ENCODE measurements at places on chromosomes 3 and 15.
A peak's percentile ranks its signal among the peaks of the same experiment; 100 is the strongest.

DNA sequence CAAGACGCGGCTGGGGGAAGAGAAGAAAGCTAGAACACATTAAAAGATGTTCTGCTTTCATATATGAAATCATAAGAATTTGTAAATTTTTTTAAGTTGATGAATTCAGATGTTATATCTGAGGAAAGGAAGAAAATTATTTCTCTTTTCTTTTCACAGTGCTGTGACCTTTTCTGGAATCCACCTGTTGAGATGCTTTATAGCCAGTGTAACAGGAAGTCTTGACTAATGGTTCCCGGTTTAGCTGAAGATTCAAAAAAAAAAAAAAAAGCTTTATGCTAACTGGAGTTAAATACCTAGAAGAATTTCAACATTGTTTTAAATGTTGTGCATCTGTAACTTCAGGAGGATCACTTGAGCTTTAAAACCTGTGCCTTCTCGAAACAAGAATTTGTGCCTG, 9.9 kb downstream of the GTPBP8 start:
- DNase-seq: no peak

DNA sequence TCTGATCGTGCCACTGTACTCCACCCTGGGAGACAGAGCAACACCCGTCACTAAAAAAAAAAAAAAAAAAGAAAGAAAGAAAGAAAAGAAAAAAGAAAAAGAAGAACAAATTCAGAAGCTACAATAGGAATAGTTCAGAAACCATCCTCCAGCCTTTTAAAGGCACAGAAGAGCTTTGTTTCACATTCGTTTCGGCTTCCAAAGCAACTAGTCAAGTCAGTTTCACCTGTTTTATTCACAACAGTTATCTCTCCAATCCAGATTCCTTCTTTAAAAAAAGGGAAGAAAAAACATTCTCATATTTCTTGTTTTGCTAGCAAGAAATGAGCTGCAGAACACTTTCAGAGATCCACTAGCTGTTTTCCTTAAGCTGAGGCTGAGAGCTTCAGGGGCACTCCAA, 767.7 kb upstream of the CFAP20DC start:
- DNase-seq: no peak

GRCh38 chr15:94099574-94099960, 131.8 kb upstream of the MCTP2 start:
- DNase-seq: no peak

DNA sequence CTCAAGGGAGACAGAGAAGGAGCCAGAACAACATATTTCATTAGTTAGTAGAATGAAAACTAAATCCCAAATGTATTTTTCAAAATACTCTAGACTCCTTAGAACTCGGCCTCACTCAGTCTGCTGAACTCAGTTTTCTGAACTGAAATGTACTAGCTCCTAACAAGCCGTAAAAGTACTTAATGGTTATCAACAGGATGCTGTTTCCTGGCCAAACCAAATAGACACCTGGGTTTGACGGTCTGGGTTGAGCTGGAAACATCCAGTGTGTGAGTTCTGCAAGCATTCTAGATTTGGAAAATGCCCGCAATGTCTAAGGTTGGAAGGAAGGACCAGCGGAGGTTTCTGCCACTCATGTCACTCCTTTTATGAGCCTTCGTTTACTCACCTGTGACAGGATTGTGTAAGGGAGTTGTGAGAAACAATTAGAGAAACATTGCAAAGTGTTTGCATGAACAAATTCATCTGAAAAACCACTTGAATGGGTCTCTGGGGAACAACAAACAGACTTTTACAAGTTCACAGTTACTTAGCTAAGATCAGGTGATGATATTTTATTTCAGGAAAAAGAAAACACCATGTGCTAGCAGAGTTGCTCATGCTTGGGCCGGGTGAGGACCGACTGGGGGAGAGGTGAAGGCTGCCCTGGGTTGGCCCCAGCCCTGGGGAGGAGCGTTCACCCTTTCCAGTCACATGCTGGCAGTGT, 151.0 kb downstream of the ALDH1A2 start:
- no peak for DNase-seq

DNA sequence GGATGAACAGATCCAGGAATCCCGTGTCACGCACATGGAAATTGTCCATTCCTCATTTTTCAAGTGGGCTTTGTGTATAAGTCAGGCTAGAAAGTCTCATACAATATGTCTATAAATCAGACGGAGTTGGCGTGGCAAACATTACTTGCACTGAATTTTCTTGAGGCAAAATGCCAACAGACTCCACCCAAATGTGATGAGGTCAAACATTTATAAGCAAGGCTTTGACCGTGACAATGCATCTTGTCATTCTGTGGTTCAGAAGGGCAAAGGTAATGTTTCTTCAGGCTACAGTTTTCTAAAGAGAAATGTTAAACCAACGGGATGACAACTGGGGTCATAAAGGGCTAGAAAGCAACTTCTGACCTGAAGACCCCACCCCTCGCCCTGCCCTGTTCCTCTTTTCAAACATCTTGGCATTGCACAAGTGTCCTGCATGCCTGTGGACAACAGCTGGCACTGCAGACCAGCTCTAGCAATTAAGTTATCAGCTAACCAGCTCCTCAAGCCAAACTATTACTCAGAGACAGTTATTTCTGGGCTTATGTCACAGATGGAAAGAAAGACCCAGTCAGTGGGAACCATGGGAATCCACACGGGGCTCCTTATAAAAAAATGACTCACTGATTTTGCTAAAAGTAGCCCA, 36.5 kb upstream of the SPTBN5 start:
- DNase-seq: peak; percentile 66

GRCh38 chr3:129016720-129017483, 15.8 kb downstream of the EFCC1 start:
- no peak for DNase-seq

DNA sequence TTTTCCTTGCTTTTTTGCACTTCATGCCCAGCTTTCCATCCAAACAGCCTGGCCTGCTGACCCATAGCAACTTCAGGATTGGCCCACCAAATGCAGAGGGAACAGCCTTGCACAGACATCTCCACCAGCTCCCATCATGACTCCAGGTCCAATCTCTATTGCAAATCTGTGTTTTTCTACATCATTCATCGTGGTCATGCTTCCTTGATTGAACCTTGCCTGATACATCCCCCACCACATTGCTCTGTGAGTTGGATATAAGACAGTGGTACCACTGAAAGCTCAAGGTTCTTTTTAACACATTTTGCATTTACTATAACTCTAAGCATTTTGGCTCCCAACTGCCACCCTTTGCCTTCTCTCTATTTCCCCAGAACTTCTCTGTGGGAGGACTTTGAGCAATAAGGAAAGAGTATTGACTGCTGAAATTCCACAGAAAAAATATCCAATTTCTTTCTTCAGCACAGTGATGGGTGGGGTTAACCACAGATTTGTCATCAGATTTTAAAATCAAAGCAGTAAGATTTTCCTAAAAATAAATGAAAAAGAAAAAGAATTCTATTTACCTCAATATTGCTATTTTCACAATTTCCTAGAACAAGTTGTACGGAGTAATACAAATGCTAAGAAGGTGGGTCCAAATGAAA, 114.6 kb upstream of the GALNT15 start:
- no peak for DNase-seq

- DNase-seq: no peak
Observed at GRCh38 chr3:99945328-99945995, 127.8 kb downstream of the CMSS1 start.

GRCh38 chr15:42185801-42186200, 22.3 kb downstream of the VPS39 start:
- no peak for DNase-seq

- DNase-seq: no peak
Observed at GRCh38 chr3:17027318-17027717, 142.6 kb downstream of the PLCL2 start.

DNA sequence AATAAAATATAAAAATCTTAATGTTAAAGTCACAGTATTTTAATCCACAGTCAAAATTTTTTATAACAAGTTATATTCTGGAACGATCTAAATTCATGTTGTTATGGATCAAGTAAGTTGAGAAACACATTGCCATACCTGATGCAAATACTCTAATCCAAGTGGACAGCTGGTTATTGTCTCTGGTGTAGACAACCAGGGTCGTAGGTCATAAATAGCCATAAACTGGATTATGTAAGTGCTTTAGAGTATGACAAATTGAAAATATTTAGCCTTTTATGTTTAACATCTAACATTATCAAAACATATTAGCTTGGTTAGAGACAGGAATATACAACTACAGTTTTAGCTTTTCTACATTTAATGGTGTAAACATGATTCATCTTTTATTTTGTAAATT, 53.0 kb downstream of the PLSCR2 start:
- DNase-seq: no peak

DNA sequence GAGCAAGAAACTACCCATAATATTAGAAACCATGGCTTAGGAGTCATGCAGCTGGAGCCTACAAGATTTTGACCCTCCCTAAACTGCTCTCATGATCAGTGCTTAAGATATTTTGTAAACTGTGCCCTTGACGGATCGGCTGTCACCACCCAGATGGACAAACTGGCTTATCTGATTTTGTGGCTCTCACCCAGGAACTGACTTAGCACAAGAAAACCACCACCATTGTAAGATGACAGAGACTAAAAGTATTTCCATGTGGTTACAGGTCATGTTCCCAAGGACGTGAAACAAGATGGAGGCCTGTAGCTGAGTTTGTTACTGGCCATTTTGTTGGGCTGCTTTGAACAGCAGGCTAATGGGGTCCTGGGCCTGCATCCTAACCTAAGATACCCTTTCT, 940.9 kb downstream of the OTOL1 start:
- peak; percentile 7 for DNase-seq

- no peak for DNase-seq
Observed at GRCh38 chr15:101200181-101200580, 51.7 kb downstream of the CHSY1 start.

GRCh38 chr3:11624161-11624560, 19.6 kb downstream of the VGLL4 start:
- DNase-seq: peak; percentile 72

DNA sequence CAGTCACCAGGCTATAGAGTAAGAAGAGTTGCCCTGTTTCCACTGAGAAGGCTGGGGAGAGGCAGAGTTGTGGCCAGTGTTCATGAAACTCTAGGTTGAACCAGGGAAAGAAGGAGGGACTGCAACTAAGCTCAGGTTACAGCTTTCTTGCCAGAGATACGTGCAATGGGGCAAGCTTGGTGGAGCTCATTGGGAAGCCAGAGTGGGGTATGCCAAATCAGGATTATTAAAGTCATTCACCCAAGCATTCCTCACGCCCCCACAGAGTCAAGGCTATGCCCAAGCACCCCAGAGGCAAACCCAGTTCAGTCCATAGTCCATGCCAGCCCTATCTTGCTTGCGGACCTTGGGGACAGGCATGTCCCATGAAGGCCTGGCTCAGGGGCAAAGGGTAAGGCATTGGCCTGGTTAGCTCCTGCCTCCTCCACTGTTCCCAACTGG, 17.6 kb downstream of the SLC6A20 start:
- no peak for DNase-seq

- peak; percentile 69 for DNase-seq
Observed at GRCh38 chr15:62403164-62403809, 238.2 kb upstream of the C2CD4B start.

DNA sequence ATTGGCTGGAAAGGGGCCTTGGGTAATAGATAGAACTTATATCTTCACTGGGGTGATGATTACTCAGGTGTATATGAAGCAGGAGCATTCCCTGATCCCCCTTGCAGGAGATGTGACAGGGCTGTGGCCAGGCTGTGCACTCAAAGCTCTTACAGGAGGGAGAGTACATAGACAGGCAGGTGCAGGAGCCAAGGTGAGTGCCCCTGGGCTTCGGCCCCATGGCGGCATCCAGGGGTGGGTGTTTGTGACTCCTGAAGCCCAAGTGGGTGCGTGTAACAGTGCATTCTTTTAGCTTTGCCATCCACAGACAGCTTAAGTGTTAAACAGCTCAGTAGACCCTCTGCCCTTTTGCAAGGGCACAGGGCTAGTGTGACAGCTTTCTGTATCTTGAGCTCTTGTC, 236.6 kb upstream of the GPR149 start:
- DNase-seq: no peak

- no peak for DNase-seq
Observed at GRCh38 chr3:81740731-81741130, 20.7 kb downstream of the GBE1 start.

DNA sequence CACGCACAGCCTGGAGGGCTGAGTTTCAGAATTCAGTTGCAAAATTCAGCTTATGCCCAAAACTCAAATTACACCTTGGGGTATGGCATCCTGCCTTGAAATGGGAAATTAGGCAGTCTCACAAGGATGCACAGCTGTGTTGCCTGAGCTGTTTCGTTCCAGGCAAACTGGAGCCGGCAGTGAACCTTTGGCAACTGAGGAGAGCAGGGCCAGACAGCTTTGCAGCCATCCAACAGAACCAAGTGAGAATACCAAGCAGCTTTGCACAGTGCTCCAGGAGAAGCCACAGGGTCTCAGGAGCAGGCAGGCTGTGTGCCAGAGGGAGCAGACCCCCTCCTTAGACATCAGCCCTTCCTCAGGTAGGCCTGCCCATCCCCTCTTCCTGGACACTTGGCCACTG, 32.5 kb upstream of the BFSP2 start:
- DNase-seq: no peak

Data from epithelial cell of esophagus (primary cell).